Right renal pelvis (tissue), 4 donors: ENCODE measurements at places on chromosomes 11 and 22. TPM values are rescaled to one million over a fixed set of nuclear protein-coding genes. Genes with fewer than 3 reads are reported as not detected.

DNA sequence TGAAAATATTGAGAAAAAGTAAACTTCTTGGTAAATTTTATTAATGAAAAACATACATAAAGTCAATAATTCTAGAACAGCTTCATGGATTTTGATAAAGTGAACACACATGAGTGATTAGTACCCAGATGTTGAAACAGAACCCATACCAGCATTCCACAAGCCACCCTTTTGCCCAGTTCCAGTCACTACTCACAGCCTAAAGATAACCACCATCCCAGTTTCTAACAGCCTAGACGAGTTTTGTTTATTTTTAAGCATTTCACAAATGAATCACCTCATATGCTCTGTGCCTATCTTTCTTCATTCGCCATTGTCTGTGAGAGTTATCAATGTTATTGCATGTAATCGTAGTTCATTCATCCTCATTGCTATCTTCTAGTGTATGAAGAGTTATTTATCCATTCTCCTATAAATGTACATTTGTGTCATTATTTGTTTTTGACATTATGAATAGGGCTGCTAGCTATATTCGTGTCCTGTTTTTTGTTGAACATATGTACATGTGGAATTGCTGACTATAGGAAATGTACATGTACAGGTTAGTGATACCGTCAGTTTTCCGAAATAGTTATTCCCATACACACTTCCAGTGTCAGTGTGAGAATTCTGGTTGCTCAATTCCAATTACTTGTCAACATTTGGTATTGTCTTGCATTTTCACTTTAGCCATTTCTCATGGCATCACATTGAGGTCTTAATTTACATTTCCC is 44.5 kb upstream of the TEAD1 start:
- no peak for DNase-seq

DNA sequence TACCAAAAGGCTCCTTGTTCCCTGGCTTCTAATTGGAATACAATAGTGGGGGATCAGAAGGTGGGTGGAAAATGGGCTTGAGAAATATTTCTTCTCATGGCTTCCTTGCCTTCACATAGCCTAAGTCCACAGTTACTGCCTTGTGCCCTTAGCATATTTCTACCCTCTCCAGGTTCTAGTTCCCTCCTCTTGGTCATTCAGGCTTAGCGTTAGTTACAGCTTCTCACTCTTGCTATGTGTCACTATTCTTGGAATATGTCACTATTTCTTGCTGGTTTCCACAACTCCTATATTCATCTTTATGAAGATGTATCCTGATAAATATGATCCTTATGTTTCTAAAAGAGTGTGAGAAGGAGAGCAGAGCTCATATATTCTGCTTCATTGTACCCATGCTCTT is 2.5 kb downstream of the OR2D2 start:
- DNase-seq: no peak

GRCh38 chr22:48459859-48460823 is 1367.5 kb downstream of the BRD1 start:
- no peak for DNase-seq

DEUP1 gene
- 0.96 TPM for polyA plus RNA-seq

SYCE3 gene
- polyA plus RNA-seq: 0.57 TPM

SULT4A1 gene
- polyA plus RNA-seq: 1.9 TPM
